ENCODE measurements at places on chromosomes 6 and 20.

- DNase-seq, result no peak
Measured at GRCh38 chr6:148151896-148152643, 190.6 kb upstream of the SASH1 start.

- DNase-seq, result no peak
Measured at GRCh38 chr20:59777814-59778575, 155.4 kb downstream of the SYCP2 start.

GRCh38 chr20:39216195-39216594 is 254.1 kb downstream of the DHX35 start:
- DNase-seq, result no peak

- no peak for DNase-seq
Measured at GRCh38 chr20:23147964-23148730, 62.0 kb upstream of the CD93 start.

GRCh38 chr20:59751075-59751711 is 146.9 kb downstream of the PHACTR3 start:
- peak; percentile 14 for DNase-seq

- DNase-seq, result no peak
Measured at GRCh38 chr6:18359237-18359885, 27.8 kb upstream of the RNF144B start.

DNA sequence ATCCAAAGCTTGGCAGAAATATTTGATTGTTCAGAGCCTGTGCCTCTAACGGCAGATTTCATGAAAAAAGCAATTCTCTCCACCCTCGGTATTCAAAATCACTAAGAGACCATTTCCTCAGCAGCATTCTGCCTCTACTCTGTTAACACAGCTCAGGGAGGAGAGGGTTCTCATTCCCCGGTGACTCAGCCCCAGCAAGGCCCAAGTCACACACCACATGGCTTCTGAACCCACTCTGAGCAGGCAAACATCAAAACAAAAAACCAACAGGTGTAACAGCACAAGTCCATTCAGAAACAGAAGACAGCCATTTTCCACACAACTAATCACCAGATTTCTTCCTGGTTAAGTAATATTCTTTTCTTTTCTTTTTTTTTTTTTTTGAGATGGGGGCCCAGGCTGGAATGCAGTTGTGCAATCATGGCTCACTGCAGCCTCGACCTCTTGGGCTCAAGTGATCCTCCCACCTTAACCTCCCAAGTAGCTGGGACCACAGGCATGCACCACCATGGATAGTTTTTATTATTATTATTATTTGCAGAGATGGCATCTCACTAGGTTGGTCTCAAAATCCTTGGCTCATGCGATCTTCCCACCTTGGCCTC is 55.4 kb downstream of the GFOD1 start:
- no peak for DNase-seq

- DNase-seq, result peak; percentile 82
Measured at GRCh38 chr20:62368392-62368975, 1.4 kb upstream of the LAMA5 start.

GRCh38 chr6:161985876-161986423 is 712.1 kb upstream of the AGPAT4 start:
- DNase-seq, result no peak

- peak; percentile 54 for DNase-seq
Measured at GRCh38 chr6:16803294-16804200, 42.3 kb upstream of the ATXN1 start.

DNA sequence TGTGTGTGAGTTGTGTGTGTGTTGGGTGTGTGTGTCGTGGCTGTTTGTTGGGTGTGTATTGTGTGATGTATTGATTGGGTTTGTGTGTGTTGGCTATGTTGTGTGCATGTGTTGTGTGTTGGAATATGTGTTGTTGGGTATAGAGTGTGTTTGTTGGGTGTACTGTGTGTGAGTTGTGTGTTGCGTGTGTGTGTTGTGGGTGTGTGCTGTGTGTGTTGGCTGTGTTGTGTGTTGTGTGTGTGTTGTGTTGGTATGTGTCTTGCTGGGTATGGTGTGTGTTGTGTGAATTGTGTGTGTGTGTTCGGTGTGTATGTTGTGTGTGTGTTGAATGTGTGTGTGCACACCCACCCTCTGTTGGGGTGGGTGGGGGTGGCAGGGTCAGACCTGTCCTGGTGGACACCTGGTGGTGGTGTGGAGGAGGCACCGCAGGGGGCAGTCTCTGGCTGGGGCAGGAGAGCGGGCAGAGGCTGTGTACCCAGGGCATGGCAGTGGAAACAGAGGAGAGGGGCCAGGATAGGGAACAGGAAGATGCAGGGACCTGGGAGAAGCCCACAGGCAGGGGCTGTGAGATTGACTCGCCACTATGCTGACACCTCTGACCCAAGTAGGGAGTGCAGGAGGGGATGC is 25.5 kb upstream of the PXDC1 start:
- peak; percentile 27 for DNase-seq

GRCh38 chr20:8218861-8219260 is 86.8 kb downstream of the PLCB1 start:
- no peak for DNase-seq

DNA sequence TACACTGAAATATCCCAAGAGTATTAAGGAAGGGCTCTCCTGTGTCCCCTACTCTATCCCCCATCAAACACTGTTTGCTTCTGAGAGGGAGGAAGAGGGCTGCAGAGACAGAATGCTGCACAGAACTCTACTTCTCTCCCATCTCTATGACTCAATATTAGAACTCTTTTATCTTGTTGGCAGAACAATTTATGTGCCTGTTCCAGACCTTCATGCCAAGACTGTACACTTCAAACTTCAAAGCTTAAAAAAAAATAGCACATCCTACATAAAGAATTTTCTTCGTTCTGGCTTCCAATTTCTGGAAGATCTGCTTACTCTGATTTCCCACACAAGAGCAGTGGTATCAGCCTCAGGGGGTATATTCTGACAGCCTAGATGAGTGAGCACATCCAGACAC is 19.6 kb upstream of the GPR63 start:
- DNase-seq, result no peak

GRCh38 chr6:6857528-6857927 is 250.2 kb upstream of the RREB1 start:
- no peak for DNase-seq

DNA sequence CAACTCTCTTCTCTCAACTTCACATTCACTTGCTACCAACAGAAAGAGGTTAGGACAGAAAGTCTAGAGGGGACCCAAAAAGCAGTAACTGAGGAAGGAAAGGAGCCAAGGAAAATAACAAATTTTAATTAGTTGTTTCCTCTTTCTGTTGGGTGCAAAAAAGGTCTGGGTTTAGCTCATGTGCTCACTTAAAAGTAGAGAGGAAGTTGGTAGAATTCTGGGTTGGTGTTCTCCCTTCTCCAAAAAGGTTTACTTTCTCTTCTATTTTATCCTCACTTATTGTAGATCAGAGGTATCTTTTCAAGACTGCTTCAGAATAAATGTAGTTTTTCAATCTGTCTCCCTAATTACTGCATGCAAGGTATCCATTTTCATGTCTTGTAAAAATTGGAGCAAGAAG is 42.8 kb downstream of the MAP3K7 start:
- DNase-seq, result no peak

DNA sequence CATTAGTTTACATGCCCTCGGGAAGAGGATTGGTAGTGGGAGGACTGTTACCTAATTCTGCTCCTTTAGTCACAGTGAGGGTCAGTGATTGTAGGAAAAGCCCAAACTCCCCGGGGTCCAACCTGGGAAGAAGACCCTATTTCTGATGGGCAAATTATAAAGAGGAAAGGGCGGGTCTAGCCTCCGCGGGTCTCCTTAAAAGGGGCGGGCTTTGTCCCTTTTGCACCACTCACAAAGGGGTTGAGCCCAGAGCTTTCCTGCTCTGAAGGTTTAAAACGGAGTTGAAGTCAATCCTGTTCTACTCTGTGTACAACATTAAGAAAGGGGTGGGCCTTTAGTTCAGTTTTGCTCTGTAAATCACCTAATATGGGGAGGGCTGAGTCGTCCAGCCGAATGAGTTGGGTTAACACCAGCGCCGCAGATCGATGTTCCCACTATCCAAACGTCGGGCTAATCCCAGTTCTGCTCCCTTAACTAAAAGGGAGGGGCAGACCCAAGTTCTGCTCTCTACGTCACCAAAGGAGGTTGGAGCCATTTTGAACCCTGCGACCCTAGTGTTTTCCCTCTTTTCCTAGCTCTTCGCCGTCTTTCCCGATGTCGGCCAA is 920 bp upstream of the RNF5 start:
- DNase-seq, result peak; percentile 70
